ENCODE measurements at places on chromosomes 1 and 21.
A peak's percentile ranks its signal among the peaks of the same experiment; 100 is the strongest.

- DNase-seq: no peak
Measured at GRCh38 chr1:205161076-205161475, 39.3 kb upstream of the RBBP5 start.

- DNase-seq: peak; percentile 85
Measured at GRCh38 chr1:111604931-111605330, 14.7 kb upstream of the RAP1A start.

DNA sequence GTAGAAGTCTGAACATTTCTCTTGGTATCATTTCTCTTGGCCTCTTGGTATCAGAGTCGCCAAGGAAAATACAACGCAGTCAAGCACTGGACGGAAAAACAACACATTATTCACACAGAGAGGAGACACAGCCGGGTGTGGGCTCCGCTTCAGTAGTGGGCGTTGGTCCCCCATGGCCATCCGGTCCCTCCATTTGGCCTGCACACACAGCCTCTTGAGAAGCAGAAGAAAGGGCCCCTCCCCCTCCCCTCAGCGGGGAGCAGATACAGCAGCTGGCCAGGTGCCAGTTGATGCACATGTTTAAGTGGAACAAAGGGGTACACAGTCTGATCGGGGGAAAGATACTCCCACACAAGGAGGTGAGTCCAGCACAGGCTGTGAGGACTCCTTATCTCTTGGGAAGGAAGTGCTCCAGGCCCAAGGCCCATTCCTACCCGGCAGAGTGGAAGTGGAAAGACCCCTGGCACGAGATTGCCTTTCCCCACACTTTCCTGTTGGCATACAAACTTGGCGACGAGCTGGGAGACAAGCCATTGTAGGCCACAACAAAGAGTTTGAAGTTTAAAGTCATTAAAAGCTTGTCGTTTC is 311.3 kb downstream of the FAM72C start:
- DNase-seq: no peak

DNA sequence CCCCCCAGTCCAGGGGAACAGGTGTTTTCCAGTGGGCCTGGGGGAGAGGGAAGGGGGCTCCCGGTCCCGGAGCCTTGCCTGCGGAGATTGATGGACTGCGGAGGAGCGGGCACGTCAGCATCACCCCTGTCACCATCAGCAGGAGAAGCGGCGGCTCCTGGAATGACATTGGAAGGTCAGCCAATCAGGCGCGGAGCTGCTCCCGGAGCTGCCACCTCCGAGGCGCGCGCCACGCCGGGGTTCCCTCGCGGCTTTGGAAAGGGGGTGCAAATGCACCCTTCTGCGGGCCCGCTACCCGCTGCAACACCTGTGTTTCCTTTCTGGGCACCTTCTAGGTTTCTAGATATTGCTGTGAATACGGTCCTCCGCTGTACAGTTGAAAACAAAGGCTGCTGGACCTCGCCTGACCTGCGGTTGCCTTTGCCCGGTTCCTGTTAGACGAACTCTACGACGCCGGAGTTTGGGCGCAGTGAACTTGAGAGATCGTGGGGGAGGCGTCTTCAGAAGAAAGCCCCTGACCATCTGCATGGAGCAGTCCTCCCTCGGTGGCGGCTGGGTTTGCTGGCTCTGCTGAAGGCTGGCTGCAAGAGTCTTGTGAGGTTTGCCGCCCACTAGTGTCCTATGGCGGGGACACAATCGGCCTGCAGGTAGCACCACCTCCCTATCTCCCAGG is 5.3 kb downstream of the DSCAM start:
- peak; percentile 4 for DNase-seq

DNA sequence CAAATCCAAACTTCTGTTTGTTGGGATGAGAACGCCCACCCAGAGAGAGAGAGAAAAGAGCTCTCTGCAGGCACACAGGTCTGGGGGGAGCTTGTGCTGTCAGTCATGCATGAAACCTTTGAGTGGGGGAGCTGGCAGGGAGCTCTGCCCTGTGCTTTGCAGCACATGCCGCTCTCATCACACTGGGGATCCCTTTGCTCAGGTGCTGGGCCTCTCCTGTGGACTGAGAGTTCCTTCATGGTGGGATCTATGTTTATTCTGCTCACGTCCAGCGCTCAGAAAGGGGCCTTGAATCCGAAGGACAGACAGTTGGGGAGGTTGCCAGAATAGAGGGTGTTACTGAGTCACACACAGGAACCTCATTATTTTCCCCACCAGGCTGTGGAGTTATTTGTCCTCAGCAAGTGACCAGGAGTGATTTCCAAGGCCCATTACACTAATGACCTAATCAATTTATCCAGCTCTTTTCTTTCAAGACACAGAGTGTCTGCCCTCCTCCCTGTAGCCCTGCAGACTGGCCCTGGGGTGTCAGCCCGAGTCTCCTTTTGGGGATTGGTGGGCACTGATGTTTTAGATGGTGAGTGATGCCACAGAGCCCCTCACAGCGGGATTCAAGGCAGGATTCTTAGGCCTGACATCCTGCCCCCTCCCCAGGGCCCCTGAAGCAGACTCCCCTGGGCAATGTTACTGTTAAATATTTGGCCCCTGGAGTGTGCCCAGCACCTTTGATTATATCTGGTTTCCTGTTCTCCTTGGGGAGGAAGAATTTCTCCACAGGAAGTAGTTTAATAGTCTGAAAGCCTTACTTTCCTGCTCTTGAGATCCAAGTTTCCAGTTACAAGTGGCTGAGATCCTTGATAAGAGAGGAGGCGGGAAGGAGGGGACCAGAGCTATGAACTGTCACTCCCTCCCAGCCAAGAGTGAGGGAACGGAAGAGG is 22.3 kb downstream of the MYBPH start:
- DNase-seq: no peak

DNA sequence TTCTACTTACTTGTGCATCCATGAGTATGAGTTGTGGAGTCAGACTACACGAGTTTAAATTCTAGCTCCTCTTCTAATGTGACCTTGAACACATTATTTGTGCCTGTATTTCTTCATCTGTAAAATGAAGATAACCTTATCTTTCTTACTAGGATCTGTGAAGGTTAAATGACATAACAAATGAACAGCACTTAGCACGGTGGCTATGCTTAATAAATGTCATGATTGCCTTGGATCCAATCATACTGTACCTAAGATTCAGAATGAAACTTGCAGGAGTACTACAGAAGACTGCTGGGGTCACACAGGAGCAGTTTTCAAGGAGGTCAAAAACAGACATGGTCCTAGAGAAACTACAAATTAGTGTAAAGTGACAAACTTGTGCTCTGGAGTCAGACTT is 22.2 kb upstream of the ALG14 start:
- no peak for DNase-seq

- DNase-seq: no peak
Measured at GRCh38 chr1:9422321-9422720, 116.9 kb upstream of the SLC25A33 start.

GRCh38 chr1:207156826-207157225 is 52.8 kb downstream of the C4BPA start:
- no peak for DNase-seq

GRCh38 chr1:115537415-115537814 is 104.4 kb upstream of the VANGL1 start:
- DNase-seq: no peak

GRCh38 chr1:67679691-67680090 is 5.3 kb upstream of the GADD45A start:
- peak; percentile 22 for DNase-seq

DNA sequence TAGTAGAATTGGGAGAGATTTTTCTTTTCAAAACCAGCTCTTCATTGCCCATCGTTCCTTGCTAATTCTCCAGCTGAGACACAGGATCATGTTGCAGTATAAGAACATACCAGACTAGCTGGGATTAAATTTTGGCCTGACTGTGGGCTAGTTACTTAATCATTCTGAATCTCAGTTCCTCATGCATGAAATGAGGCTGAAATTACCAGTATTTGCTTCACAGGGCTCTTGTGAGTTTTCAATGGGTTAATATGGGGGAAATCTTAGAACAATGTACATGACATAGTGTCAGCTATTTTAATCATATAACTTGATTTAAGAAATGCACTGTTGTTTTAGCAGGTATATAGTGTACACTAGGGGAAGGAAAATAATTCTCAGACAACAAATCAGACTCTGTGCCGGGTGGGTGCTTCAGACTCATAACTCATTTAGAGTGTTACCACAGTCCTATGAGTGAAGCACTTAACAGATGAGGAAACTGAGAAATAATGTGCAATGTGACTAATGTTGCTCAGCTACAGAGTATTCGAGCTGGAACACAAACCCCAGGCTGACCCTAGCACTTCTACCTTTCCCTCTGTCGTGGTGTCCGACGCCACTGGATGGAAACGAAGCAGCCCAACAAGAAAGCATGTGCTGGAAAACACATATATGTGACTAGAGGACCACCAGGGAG is 137.6 kb upstream of the SGIP1 start:
- DNase-seq: no peak

DNA sequence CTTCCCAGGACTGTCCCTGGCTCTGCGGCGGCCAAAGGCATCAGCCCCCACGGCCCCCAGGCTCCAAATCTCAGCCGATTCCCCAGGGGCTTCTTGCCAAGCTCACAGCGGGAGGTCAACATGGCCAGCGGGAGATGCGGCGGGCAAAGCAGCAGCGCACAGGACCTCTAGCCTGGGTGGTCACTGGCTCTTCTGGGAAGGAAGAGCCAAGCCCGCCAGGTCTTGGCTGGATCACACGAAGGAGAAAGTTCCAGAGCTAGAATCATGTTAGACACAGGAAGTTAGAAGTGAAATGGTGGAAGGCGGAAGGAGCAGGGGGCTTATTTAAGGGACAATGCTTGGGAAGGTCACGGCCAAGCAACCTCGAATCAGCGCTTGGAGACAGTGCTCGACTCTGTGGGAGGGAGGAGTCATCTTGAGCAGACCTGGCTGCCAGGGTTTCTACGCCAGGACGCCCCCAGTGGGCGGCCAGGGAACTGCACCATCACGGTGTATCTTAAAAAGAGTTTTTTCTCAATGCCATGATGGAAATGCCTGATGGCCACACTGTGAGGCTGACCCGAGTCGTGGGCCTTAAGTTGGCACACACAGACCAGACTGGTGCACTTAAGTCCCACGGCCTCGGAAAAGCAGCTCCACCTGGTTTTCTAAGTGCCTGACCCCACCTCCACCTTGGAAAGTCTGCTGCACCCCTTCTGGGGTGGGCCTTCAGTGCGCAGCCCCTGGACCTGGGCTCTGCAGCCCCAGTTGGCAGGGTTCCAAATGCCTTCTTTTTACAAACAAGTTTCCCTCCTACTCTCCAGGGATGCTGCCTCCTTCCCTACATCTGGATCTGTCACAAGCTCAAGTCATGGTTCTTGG is 29.3 kb downstream of the SLC66A1 start:
- DNase-seq: peak; percentile 74

DNA sequence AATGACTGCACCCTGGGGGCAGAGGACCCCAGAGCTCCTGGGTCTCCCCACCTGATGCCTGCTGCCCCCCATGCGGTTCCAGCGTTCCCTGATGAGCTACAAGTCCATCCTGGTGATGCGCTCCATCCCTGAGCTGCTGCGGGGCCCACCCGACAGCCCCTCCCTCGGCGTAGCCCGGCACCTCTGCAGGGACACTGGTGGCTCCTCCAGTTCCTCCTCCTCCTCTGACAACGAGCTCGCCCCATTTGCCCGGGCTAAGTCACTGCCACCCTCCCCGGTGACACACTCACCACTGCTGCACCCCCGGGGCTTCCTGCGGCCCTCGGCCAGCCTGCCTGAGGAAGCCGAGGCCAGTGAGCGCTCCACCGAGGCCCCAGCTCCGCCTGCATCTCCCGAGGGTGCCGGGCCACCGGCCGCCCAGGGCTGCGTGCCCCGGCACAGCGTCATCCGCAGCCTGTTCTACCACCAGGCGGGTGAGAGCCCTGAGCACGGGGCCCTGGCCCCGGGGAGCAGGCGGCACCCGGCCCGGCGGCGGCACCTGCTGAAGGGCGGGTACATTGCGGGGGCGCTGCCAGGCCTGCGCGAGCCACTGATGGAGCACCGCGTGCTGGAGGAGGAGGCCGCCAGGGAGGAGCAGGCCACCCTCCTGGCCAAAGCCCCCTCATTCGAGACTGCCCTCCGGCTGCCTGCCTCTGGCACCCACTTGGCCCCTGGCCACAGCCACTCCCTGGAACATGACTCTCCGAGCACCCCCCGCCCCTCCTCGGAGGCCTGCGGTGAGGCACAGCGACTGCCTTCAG is 35.5 kb downstream of the TRIM11 start:
- DNase-seq: no peak

GRCh38 chr1:25169610-25170009 is 62.7 kb downstream of the SYF2 start:
- no peak for DNase-seq

- DNase-seq: no peak
Measured at GRCh38 chr1:172697534-172698002, 38.7 kb downstream of the FASLG start.

- peak; percentile 43 for DNase-seq
Measured at GRCh38 chr1:48948562-48948961, 171.9 kb upstream of the BEND5 start.

DNA sequence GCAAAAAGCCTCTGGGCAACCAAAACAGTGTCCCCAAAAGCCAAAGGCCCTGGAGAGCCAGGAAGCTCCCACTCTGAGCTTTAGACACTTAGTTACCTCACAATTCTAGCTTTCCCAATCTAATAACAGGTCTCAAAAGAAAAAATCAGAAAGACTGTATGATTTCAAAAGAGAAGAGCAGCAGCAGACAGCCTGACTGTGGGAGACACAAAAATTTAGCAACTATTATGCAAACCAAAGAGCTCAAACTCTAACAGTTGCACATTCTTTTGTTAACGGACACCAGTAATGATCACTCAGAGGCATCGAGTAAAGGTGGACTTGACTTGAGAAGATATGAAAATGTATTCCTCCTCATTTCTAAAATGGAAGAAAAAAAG is 160.1 kb downstream of the SLC45A1 start:
- DNase-seq: peak; percentile 69

GRCh38 chr1:76508871-76509270 is 358.4 kb upstream of the ST6GALNAC5 start:
- DNase-seq: no peak

DNA sequence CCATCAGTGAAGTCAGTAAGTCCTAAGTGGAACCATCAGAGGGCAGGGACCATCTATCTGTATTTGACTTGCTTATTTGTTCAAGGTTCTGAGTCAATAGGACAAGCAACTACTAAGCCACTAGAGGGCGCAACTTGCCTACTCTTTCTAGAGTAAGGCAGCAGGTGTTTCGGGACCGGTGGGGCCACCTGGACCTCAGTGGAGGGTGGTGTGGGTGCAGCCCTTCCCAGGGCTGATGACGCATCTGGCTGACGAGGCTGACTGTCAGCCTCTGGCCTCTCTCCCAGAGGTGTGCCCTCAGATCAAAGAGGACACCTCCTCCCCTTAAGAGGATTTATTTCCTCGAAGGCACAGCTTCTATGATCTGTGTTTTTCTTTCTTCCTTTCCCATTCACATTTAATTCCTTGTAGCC is 6.6 kb downstream of the CBR3 start:
- peak; percentile 77 for DNase-seq

GRCh38 chr1:180533266-180533987 is 25.3 kb upstream of the OVAAL start:
- peak; percentile 48 for DNase-seq

DNA sequence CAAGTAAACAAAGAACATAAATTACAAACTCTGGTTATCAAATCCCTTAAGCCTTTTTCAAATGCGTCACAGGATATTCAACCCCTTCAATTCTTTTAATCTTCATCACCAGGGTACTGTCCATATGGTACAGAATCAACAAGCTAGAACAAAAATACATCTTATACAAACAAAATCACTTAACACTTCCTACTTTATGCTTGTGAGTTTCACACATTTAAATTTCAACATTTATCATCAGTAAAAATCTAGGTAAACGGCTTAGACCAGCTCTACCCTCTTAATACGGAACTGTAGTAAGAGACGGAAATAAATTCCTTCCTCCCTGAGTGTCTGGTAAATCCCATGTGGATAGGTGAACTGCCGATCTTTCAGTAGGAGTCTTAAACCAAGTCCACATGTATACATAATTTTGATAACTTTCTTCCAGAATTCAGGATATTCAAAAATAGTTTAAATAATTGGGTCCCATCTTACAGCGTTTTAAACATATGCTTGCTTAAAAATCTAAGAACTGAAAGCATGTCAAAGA is 1.0 kb downstream of the CCDC181 start:
- DNase-seq: no peak
